ENCODE measurements at places on chromosomes 3 and 15.
A peak's percentile ranks its signal among the peaks of the same experiment; 100 is the strongest.

- DNase-seq: no peak
These were observed 425.3 kb upstream of the PROK2 start for GRCh38 chr3:72210261-72210660.

GRCh38 chr3:177278016-177278415, 80.7 kb upstream of the TBL1XR1 start:
- DNase-seq: no peak

DNA sequence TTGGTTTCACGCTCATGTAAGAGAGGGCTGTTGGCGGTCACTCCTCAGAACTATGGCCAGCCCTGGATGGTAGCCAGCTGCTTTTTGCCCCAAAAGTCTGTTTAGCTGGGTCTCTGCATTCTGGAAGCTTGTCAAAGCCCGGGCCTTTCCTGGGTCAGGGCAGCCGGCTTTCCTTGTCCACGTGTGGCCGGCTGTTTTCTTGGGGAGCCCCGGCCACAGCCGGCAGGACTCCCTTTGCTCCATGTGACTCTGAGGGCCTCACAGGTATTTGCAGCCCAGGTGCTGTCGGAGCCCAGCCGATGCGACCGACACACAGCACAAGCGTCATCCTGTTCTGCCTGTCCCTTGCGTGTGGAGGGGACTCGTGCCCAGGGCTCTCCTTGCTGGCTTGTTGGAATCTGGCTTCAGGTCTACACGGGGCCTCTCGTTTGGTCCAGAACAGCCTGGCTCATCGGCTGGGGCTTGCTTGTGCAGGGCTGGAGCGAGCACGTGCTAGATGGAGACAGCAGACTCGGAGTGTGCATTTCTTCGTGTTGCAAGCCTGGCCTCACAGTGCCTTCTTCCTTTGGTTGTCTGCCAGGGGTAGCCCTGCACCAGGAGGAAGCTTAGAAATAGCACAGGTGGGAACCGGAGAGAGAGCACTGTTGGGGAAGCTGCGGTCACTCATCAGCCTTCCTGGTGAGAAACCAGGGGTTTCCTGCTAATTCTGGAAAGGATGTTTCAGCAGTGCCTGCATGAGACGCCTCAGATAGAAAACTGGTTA, 51.5 kb downstream of the PGPEP1L start:
- no peak for DNase-seq

- no peak for DNase-seq
These were observed 7.5 kb upstream of the MTHFS start for GRCh38 chr15:79904271-79904670.

GRCh38 chr3:31565288-31565687, 32.6 kb downstream of the STT3B start:
- DNase-seq: no peak

DNA sequence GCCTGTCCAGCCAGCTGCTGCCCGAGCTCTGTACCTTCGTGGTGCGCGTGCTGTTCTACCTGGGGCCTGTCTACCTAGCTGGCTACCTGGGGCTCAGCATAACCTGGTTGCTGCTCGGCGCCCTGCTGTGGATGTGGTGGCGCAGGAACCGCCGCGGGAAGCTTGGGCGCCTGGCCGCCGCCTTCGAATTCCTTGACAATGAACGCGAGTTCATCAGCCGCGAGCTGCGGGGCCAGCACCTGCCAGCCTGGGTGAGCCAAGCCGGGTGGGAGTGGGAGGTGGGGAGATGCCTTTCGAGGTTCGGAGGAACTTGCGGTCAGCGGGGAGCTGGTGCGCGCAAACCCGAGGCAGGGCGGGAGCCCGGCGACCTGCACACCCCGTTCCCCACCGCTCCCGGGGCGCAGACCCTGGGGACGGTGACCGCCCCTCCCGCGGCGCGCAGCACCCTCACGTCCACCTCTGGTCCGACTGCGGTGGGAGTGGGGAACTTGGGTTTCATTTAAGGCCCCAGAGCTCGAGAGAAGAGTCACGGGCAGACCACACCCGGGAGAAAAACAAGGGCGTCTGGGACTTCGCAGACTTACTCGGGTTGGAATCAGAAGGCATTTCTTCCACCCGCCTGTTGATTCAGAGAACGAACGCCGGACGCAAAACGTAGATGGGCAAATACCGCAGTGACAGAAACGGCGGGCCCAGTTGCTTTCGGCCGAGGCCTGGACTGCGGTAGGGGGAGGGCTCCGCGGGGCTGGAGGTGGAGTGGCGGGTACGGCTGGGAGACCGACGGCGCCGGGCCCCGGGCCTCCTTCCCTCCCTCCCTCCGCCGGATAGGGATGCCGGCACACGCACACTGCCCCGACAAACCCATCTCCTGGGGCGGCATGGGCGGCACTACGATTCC, 708 bp downstream of the ESYT3 start:
- DNase-seq: no peak

DNA sequence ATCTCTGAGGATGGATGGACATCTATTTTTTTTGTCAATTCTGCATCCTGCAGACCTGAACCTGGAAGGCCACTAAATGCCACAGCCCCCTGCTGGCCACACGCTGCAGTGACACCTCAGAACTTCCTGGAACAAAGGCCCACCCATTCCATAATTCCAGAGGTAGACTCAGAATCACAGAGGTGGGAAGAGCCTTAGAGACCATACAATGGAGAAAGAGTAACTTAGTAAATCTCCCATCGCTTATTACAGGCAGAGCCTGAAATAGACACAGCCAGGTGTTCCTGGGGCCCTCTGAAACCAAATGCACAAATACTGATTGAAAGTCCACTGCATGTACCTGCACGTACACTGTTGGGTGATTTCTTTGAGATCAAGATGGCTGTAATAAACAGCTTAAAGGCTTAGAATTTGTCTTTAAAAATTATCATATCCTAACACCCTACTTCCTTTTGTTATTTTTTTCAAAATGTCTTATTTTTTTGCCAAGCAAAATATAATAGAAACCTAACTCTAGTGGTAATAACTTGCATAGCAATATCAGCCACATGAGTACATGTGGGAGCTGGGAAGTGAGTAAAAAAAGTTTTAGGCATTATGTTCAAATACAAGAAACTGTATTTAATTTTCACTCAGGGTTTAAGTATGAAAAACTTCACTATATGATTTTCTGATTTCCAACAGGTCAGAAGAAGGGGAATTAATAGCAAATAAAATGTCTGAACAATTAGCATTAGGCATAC, 62.7 kb downstream of the EOMES start:
- peak; percentile 68 for DNase-seq

DNA sequence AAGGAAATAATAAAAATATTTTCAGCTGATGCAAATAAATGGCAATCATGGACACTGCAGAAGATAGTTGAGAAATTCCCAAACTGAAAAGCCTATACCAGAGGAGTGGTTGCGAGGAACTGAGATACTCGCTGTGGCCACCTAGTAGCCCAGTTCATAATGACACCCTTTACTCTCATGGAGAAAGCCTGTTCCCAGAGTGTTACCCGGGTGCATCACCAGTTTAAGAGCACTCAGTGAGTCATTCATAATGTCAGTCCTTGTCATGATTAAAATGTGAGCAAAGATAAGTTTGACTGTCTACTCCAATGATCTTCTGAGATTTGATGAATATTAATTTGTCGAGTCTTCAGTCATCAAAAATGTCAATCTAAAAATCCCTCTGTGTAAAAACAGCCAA, 138.4 kb upstream of the LRRC3B start:
- DNase-seq: no peak

DNA sequence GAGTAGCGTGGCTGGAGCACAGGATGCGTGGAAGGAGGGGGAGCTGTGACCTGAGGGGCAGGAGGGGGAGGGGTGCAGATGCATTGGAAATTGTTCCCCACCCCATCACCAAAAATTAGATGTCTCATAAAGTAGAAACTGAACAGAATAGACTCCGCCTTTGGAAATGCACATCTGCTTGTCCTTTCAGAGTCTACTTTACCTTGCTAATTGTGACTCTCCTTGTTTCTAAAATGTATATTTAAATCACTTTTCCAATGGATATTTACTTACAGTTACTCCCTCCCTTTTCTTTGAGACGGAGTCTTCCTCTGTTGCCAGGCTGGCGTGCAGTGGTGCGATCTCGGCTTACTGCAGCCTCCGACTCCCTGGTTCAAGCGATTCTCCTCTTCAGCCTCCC, 30.6 kb downstream of the SPG21 start:
- no peak for DNase-seq

GRCh38 chr15:78691851-78692421, 50.9 kb upstream of the CHRNB4 start:
- DNase-seq: no peak

- no peak for DNase-seq
These were observed 49.9 kb downstream of the NMD3 start for GRCh38 chr3:161270991-161271390.

DNA sequence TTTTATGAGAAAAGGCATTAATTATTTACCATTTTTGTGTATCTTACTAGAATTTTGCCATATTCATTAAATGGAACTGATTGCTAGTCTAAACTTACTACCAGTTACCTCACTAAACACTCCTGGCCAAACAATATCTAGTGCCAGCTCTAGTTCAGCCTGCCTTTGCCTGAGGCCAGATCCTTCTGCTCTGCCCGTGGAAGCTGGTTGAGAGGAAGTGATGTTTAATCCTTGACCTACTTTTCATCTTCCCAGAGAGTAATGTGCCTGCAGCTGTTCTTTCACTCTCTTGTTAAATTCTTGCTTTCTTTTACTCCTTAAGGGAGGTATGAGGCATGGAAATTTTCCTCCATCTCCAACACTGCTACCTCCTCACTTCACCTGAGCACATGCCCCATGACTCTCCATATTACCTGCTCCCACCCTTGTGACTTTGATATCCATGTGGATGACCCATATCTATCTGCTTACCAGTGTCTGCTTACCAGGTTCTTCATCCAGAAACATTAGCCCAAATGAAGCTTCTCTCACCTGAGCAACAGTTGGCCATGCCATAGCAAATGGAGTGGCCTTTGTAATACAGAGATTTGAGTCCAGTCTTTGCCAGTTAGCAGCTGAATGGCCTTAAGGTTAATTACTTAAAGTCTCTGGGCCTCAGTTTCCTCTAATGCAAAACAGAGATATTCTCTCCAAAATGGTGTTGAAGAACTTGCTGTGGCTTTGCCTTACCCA, 53.4 kb downstream of the UBE2E1 start:
- DNase-seq: no peak

GRCh38 chr3:20576228-20576627, 390.2 kb upstream of the SGO1 start:
- no peak for DNase-seq

- no peak for DNase-seq
These were observed 20.1 kb upstream of the CGNL1 start for GRCh38 chr15:57356178-57356577.

DNA sequence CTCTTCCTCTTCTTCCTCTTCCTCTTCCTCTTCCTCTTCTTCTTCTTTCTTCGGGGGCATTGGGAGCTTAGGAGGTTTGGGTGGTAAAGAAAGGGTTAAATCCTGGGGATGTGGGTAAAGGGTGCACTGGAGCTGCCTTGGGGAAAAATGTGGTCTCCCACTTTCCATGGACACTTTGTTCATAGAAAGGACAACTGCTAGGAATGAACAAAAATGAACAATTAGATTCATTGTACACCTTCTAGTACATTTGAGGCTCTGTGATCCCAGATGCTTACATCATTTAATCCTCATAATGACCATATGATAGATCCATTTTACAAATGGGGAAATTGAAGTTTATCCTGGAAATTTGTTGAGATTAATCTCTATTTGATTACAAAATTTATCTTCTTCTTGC, 699.7 kb downstream of the TUSC7 start:
- DNase-seq: no peak

GRCh38 chr3:23863060-23863459, 53.7 kb downstream of the NKIRAS1 start:
- no peak for DNase-seq

GRCh38 chr3:16768956-16769355, 115.8 kb upstream of the PLCL2 start:
- DNase-seq: no peak

DNA sequence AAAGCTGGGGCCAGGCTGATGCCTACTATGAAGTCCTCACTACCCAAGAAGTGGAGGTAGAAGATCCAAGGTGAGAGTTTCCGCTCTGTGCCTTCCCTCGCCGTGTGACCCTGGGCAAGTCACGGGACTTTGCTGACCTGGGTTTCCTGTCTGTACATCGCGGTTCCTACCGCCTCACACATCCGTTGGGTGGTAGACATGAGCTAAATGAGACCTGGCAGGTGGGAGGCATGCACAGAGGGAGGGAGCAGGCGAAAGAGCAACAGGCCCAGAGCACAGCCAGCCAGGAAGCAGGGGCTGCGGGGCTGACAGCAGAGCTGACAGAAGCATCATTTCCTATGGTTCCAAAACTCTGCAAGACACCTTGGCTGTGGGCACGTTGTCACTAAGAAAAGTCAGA, 157.3 kb upstream of the BHLHE40 start:
- peak; percentile 79 for DNase-seq

GRCh38 chr3:54356261-54357045, 234.1 kb downstream of the CACNA2D3 start:
- DNase-seq: no peak

DNA sequence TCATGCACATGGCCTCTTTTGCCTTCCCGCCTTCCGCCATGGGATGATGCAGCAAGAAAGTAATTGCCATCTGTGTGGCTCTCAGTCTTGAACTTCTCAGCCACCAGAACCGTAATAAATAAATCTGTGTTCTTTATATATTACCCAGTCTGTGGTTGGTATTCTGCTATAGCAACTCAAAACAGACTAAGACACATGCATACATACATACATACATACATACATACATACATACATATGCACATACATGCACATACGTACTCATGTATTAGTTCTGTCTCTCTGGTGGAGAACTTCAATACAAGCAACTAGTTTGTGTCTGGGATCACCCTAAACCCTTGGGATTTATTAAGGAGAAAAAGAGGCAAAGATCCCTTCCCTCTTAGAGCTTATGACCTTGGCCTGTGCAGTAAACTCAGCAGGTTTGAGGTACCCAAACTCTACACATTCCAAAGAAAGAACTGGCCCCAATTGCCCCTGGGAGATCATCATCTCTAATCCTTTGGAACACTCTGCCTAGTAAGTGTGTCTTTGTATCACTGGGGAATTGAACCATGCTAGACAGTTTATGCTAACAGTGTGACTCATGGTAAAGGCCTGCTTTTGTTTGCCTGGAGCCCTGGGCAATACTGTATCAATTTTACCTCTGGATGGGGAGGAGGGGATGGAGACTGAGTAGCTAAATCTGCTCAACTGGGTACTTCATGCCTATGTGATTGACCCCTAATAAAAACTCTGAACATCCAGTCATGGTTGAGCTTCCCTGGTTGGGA, 115.6 kb upstream of the LMCD1 start:
- no peak for DNase-seq

DNA sequence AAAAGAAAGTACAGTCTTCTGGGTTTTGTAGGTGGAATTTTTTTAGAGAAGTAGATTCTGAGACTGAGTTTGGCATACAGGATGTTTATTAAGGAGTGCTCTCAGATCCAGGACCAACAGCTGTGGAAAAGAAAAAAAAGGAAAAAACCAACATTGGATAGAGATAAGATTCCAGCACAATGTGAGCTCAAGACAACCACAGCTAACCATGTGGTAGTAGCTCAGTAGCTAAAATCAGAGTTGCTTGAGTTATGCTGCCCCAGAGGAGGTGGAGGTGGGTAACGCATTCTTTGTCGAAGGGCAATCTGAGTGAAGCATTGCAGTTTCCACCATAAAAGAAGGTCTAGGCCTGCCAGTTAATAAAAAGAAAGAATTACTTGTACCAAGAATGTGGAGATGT, 904.3 kb downstream of the NSUN3 start:
- DNase-seq: no peak

GRCh38 chr3:173889596-173889995, 492.1 kb downstream of the NLGN1 start:
- DNase-seq: no peak

- DNase-seq: no peak
These were observed 277.9 kb downstream of the BBX start for GRCh38 chr3:107800710-107801109.
